ENCODE measurements at places on chromosomes 11 and 22.
A peak's percentile ranks its signal among the peaks of the same experiment; 100 is the strongest.

- DNase-seq, result no peak
Observed at GRCh38 chr22:42990131-42990838, 24.7 kb downstream of the PACSIN2 start.

DNA sequence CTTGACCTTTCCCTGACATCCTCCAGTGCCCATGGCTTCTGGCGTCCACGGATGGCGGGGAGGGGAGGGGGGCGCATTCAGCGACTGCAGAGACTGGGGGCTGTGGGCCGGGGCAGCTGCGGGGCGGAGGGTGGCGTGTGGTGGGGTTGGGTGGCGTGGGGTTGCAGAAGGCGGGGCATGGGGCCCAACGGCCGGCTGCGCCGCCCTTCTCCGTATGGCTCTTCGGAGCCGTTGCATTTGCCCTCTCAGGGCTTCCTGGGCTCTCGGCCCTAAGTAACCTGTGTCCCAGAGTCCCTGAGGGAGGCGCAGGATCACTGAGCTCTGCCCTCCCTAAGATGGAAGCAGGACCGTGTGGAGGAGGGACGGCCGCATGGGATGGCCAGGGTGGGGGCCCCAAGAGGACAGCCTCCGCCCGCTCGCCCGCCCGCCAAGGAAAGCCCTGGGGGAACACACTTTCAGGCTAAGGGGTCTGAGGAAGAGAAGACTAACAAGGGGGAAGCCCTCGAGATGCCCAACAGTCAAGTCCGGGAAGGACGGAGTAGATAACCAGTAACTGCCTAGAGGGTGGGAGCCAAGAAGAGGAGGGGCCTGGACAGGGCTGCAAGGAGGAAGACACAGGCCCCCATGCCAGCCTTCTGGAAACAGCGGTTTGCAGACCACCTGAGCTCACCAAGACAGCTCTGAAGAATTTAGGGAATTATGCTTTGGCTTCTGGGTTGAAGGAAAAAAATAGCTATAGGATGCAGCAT lies 9.2 kb upstream of the AIFM3 start:
- DNase-seq, result no peak

- DNase-seq, result no peak
Observed at GRCh38 chr11:78472382-78472781, 54.8 kb upstream of the GAB2 start.

DNA sequence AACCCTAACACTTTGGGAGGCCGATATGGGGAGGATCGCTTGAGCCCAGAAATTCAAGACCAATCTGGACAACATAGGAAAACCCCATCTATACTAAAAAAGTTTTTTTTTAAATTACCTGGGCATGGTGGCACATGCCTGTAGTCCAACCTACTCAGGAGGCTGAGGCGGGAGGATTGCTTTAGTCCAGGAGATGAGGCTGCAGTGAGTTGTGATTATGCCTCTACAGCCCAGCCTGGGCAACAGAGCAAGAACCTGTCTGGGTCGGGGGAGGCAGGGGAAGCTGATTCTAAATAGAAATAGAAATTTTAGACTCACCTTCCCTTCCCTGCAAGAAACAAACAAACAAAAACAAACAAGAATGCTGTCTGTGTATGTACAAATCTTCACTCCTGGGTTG lies 52.9 kb upstream of the PRODH start:
- no peak for DNase-seq

DNA sequence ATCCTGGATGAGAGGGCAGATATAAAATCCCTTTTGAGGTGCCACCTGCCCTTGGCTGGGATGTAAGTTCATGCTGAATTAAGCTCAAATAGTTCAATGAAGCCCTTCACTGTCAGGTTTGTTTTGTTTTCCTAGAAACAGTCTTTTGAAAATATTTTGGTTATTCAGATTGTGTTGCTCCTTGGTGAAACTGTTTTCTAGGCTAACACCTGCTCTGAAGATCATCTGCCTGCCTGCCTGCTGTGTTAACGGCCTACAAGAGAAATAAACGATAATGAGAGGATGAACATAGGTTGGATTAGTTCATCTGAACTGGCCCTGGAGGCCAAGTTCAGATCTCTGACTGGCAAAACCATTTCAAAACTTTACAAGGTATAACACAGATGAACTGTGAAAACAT lies 67.4 kb downstream of the ZBTB44 start:
- no peak for DNase-seq

GRCh38 chr22:32079130-32080089 lies 36.3 kb downstream of the SLC5A1 start:
- no peak for DNase-seq

DNA sequence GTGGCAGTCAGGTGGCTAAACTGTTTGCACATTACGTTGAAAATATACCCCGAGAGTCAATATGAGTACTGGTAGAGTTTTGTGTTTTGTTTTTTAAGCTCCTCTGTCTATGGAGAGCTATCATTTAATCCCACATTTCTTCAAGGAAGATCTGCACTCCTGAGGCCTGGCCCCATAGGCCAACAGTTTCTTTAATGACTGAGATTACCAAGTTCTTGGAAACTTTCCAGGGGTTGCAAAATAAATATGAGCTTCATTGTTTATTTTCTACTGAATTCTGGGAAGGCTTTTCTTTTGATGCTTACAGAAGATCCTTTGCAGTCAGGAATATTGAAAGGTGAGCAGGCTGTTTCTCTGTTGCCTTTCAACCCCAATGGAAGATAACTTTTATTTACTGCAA lies 452.0 kb downstream of the JRKL start:
- DNase-seq, result no peak

- no peak for DNase-seq
Observed at GRCh38 chr11:75345455-75346160, 5.9 kb downstream of the ARRB1 start.

GRCh38 chr11:36672815-36673450 lies 74.9 kb upstream of the RAG2 start:
- no peak for DNase-seq

DNA sequence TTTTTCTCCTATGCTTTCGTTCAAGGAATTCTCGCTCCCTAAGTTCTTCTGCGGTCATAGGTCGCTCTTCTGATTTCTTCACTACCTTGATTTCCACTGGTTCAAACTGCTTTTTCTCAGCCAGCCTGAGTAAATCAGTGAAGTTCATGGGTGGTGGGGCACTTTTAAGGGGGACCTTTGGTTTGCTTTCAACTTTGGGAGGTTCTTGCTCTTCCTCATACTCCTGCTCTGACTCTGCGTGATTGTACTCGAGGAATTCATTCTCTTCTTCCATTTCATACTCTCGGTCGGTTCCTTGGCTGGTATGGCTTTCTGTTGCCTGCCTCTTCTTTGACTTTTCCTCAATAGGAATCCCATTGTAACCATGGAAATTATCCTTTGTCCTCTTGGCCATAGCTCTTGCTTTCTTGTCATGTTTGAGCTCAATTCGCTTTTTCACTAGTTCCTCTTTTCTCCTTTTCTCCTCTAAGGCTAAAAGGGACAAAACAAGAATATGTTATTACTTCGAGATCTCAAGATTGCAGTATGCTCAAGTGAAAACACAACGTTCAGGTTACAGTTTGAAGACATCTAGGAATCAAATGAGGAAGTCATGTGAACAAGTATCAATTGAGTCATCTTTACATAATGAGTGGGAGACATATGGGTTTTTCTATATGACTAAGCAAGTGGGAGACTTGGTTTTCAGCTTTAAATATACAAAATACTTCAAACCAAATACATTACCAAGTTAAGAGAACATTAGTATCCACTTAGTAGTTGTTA lies 16.2 kb downstream of the MISFA start:
- DNase-seq, result no peak

- DNase-seq, result no peak
Observed at GRCh38 chr11:1069740-1070139, 4.9 kb upstream of the MUC2 start.

DNA sequence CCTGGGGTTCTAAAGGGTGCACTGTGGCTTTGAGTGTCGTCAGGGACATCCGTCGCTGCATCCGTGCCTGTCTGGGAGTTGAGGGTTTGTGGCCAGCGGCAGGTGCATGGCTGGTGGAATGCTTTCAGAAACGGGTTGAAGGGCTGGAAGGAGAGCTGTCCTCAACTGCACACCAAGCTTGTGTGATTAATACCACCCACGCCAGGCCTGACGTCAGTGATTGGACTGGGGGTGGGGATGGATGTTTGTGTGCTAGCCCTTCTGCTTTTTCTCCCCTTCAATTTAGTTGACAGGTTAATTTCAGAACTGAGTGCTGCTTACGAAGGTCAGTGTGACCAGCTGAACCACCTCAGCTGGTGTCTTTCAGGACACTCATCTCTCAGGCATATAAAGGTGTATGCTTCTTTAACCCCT lies 3.2 kb upstream of the GAB2 start:
- DNase-seq, result no peak

DNA sequence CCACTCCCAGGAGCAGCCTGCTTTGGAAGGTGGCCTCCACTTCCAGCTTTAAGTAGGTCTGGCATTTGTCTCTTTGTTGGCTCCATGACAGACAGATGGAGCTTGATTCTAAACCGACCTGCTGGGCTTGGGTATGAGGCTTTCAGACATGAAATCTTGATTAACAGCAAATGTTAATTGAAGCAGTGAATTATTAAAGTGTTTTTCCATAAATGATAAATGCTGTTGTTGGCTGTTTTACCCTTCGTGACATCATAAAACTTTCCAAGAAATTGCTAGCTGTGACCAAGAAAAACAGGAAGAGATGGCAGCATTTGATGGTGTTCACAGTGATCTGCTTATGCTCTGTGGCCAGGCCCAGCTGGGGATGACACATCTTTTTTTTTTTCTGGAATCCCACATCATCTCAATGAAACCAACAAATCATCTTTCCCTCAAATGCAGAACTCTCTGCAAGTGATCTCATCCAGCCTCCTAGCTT lies 66.1 kb downstream of the RBMXL2 start:
- no peak for DNase-seq

- no peak for DNase-seq
Observed at GRCh38 chr11:70528046-70528793, 129.9 kb downstream of the CTTN start.

DNA sequence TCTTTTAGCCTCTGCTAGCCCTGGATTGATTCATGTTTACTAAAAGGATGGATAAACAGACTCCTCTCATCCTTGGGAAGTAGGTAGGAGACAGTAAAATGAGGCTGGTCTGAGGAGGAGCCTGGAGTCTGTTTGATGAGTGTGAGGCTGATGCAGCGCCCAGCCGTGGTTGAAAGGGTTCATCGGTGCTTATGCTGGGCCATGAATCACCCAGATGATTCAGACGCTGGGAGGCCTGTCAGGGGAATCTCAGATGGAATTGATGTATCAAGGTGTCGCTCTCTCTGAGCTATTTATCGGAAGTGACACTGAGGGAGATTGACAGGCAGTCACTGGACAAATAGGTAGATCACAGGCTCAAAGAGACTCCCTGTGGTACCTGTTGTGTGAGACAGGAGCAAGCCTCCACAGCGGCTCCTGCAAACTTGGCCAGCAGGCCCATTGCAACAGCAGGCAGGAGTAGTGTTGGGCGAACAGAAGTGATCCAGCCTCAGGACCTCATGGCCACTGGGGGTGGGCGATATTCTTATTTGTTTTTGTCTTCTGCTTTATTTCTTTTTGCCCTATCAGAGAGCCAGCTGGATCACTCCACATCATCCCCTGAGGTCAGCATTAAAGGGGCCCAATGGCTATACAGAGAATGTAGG lies 109.9 kb upstream of the CADM1 start:
- DNase-seq, result no peak

DNA sequence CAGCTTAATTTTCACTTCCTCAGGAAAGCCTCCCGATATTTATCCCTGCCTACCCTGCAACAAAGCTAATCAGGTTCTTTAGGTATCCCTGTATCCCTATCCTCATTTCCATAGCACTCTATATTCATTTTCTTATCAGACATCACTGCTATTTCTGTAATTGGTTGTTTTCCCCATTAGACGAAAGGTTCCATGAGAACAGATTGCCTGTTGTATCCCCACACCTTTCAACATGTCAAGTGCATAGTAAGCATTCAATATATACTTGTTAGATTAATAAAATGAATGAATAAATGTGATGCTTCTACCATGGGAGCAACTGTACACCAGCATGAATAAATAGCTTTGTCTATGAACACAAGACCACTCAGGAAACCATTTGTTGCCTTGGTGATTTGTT lies 499.8 kb downstream of the DLG2 start:
- no peak for DNase-seq

GRCh38 chr11:125211191-125211947 lies 46.8 kb downstream of the PKNOX2 start:
- DNase-seq, result no peak

GRCh38 chr11:89536926-89537325 lies 45.8 kb upstream of the NOX4 start:
- DNase-seq, result no peak

DNA sequence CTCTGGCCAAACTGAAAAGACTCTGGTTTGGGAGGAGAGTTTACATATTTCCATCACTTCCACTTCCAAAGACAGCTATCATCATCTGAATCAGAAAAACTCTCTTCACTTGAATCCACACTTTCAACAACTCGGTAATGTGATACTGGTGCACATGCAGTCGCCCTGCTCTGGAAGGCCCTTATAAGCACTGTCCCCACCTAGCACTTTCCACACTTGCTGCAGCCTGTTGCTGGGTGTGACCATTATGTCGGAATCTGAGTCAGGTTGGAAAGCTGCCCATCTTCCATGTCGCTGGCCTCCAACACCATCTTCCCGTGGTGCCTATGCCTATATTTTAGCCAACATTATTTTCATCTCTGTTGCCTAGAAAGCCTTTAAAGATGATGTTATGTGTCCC lies 1.1 kb upstream of the OR10A5 start:
- DNase-seq, result no peak

GRCh38 chr11:3201112-3201581 lies 17.5 kb downstream of the MRGPRG start:
- DNase-seq, result no peak

DNA sequence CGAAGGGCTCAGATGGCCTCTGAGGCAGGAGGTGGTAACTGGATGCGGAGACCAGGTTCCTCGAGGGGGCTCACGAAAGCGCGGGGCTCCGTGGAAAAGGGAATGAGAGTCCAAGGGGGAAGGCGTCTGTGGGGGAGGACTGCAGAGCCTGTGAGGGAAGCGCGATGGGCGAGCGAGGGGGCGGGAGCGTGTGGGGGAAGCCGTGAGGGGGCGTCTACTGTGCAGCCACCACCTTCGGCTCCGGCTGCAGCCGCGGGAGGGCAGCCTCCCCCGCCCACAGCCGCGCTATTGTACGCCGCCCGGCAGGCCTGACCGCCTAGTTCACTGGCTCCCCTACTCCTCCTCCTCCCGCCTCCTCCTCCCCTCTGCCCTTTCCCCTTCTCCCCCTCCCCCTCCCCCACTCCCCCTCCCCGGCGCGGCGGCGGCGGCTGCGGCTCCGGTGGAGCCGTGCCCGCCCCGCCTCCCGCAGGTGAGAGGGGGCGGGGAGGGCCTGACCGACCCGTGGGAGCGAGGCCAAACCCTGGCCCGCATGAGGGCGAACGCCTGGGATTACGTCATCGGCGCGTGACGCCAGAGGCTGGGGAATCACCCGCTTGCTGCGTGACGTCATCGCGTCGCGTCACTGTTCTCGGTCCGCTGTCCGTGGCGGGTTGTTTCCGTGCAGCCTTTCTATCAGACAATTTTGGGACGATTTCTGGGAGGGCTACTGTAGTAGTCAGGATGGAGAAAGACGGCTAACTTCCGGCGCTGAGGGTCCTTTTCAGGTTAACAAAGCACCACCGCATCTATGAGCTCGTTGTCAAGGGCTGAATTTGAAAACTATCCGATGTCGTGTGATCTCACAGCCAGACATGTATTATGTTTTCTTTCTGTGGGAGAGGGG lies at the start of gene PAK1:
Gene PAK1 (minus strand): TSS at position 294 of the 883 bp plus-strand sequence. CDS start 81,574 bp downstream, outside the sequence.
- DNase-seq, result peak; percentile 77
